WTC11 (cell line): ENCODE measurements at places on chromosomes 3 and 15. TPM values are rescaled to one million over a fixed set of nuclear protein-coding genes. Genes with fewer than 3 reads are reported as not detected.

DNA sequence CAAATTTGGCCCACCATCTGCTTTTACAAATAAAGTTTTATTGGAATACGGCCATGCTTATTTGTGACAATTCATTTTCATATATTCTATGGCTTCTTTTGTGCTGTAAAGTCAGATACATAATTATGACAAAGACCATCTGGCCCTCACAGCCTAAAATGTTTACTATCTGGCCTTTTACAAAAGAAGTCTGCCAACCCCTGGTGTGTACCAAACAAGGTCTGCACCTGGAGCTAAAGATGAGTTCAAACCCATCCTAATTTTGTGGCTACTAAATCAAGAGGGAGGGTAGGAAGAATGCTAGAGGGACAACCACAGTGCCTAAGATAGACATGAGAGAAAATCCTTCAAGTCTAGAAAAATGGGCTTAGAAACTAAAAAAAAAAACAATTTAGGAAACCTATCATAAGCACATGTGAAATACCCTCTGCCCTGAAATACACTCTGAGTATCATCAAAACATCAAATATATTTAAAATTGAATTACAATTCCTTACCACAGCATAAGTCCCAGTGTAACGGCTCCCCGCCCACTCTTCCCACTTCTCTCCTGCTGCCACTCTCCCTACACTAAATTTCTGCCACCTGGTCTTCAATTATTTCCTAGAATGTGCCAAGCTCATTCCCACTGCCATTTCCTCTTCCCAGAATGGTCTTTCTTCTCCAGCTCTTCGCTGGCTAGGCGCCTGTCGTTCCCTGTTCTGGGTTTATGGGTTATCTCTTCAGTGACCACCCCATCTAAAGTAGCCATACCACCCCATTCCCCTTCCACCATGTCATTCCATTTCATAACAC lies 950.7 kb upstream of the CFAP20DC start:
- H3K36me3 ChIP-seq = no peaks in the 10 kb centered on the region
- DNase-seq = no peak

DNA sequence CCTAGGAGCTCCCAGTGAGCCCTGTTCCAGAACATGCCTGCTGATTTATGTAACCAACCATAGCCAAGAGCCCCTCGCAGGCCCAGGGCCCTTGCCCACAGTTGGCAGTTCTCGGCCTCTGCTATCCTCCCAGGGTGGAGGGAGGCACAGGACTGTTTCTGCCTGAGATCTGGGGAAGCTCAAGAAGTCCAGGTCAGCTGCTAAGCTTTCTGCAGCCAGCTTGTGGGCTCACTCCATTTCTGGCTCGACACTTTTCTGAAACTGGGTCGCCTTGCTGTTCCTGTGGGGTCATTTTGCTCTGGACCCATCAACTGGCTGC lies 72.5 kb upstream of the HERC1 start:
- no peak overlapping the region for H3K27ac ChIP-seq
- no peak for DNase-seq
- peaks cover 20% of the 10 kb centered on the region for H3K4me1 ChIP-seq
- H3K4me3 ChIP-seq = no peak overlapping the region

DNA sequence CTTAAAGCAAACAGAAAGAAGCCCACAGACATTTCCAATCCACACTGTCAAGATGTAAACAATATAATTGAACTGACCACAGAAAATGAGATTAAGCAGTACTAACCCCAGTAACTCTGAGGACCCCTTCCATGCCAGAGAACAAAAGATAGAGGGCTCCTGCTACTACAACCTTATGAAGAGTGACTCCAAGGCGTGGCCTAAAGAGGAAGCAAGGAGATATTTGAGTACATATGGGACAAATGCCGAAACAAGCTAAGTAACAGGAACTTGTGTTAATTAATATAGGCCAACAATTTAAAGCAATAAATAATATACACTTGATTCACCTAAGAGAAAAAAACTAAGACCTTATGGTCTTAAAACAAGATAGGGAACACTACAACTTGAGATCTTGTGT lies 25.0 kb upstream of the VPS39 start:
- H3K36me3 ChIP-seq = peaks cover 20% of the 10 kb centered on the region
- no peak for DNase-seq
- H3K4me3 ChIP-seq = no peak overlapping the region
- no peak overlapping the region for H3K27ac ChIP-seq
- H3K27me3 ChIP-seq = no peaks in the 10 kb centered on the region
- H3K4me1 ChIP-seq = no peaks in the 10 kb centered on the region

GRCh38 chr3:78087134-78087533 lies 1047.2 kb downstream of the ROBO2 start:
- H3K36me3 ChIP-seq = no peaks in the 10 kb centered on the region; the same call in 1 of the 2 replicates
- no peaks in the 10 kb centered on the region for H3K4me1 ChIP-seq
- no peak overlapping the region for H3K4me3 ChIP-seq
- no peaks in the 10 kb centered on the region for H3K27me3 ChIP-seq

GRCh38 chr3:168801794-168802193 lies 706.1 kb upstream of the GOLIM4 start:
- no peak overlapping the region for H3K27ac ChIP-seq
- H3K4me3 ChIP-seq = no peak overlapping the region
- H3K4me1 ChIP-seq = peaks cover 32% of the 10 kb centered on the region
- DNase-seq = no peak
- no peaks in the 10 kb centered on the region for H3K36me3 ChIP-seq

FBXO40 gene
- total RNA-seq = 0.04 to 0.09 TPM (median 0.07 TPM) in 3 replicates

TEX55 gene
- total RNA-seq = not detected in 3 replicates

SKOR1 gene
- total RNA-seq = 0.09 to 0.22 TPM (median 0.11 TPM) in 3 replicates

FGD5 gene
- 18.3 to 20.0 TPM (median 19.3 TPM) in 3 replicates for total RNA-seq
